Stimulated activated CD4-positive, alpha-beta T cell treated with anti-CD3 and anti-CD28 coated beads, TNF-alpha, amount 100 ng/mL, for 1 hour (primary cell): ENCODE measurements at places on chromosomes 3 and 15.

GRCh38 chr3:15229262-15229661, 23.2 kb downstream of the CAPN7 start:
- DNase-seq: no peak

DNA sequence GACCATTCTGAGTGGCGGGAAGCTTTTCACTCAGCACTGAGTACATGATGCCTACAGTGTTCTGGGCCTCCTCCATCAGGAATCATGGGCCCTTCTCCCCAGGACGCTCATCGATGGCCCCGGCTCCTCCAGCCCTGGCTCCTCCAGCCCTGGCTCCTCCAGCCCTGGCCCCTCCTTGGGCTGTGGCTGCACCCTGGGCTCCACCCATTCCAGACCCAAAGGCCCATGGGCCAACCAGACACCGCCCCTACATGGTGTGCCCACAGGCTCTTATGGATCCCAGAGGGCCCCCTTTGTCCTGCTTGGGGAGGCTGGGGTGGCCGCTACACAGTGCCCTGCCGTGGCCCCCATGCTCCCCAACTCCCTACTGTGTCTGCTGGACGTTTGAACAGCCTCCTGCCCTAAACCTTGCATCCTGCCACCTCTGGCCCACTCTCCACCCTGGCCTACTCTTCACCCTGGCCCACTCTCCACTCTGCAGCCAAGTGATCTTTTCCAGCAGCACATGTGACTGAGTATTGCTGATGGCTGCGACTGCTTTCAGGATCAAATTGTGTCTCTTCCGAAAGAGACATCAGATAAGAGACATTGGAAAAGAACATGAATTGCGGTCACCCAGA, 57.9 kb downstream of the APBA2 start:
- DNase-seq: no peak

- DNase-seq: no peak
These were observed 267.6 kb upstream of the IGF1R start for GRCh38 chr15:98380721-98381120.

GRCh38 chr3:47419083-47420043, 38.5 kb downstream of the PTPN23 start:
- DNase-seq: no peak

DNA sequence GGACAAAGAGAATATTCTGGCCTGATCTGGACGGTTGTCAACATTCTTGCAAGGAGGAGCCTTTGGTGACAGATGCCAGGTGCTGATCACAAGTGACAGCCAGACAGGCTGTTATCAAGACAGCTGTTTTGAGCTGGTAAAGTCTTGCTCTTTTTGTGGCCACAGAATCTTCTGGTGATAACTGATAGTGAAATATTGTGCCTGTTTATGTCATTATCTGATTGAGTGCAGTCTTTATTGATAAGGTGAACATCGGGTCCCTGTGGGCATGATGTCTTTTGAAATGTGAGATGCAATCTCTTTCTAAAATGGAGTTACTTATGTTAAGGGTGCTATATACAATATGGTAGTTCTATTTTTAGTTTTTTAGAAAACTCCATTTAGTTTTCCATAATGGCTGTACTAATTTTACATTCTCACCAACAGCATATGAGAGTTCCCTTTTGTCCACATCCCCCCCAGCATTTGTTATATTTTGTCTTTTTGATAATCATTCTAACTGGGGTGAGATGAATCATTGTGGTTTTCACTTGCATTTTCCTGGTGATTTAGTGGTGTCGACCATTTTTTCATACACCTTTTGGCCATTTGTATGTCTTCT, 10.7 kb downstream of the CEP63 start:
- no peak for DNase-seq

DNA sequence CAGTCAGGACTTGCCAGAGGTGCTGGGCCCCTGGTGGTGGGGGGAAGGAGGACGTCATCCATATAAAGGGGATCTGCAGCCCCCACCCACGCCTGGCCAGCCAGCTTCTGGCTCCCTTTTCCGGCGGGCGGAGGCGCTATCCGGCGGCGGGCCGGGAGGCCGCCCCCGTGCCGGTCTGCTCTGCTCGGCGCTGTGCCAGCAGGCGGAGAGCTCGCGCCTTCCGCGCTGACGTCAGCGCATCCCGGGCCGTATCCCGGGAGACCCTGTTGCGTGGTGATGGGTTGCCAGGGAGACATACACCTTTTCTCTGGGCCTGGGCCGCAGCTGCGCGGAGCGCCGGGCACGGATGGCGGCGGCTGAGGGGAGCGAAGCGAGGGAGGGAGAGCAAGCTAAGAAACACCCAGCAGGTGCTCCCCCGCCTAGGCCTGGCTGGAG, 1.1 kb downstream of the FAM131A start:
- no peak for DNase-seq

DNA sequence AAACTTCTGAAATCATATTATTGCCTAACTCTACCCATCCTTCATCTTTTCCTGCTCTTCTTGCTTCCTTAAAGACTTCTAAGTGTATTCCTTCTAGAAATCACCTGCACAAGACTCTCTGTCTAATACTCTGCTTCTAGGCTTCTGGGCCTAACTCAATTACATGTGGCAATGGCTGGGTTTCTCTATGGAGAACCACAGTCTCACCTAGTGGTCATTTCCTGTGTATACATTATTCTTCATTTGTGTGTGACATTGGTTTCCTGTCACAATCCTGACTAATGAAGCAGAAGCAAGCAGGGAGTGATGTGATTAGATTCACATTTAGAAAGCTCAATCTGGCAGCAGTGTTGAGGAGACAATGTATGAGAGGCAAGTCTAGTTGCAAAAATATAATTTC, 16.9 kb upstream of the CLDN1 start:
- DNase-seq: no peak

GRCh38 chr15:51160484-51160883, 65.8 kb upstream of the TNFAIP8L3 start:
- DNase-seq: no peak

- no peak for DNase-seq
These were observed 114.8 kb downstream of the WDR72 start for GRCh38 chr15:53644660-53645059.

DNA sequence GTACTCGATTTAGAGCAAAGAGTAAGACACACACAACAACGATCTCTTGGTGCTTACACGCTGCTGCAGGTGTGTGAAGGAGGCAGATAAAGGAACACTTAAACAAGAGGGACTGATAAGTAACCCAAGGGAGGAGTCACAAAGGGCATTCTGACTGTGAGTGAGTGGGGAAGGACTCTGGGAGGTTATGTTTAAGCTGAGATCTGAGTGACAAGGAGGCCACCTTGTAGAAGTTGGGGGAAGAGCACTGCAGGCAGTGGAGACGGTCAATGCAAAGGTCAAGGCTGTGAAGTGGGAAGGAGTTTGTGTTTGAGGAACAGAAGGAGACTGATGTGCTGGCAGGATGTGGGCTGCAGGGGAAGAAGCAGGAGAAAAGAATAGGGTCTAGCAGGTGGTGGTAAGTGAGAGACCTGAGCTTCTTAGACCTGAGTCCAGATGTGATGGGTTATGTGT, 63.1 kb downstream of the LPP start:
- DNase-seq: no peak

DNA sequence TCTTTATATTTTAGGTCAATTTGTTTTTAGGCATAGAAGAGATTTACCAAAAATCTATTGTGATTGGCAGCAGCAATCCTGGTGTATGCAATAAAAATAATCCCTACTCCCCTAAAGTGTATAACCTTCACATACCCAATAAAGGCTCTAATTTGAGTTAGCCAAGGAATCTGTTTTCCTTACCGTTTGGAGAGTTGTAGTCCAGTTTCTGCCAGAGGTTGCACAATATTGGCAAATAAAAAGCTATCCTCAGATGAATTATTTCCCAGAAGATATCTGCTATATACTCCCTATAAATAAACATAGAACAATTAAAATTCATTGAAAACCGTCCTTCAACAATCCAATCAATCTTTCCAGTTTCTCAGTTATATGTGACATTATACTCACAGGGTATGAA, 31.1 kb downstream of the ACKR4 start:
- no peak for DNase-seq

DNA sequence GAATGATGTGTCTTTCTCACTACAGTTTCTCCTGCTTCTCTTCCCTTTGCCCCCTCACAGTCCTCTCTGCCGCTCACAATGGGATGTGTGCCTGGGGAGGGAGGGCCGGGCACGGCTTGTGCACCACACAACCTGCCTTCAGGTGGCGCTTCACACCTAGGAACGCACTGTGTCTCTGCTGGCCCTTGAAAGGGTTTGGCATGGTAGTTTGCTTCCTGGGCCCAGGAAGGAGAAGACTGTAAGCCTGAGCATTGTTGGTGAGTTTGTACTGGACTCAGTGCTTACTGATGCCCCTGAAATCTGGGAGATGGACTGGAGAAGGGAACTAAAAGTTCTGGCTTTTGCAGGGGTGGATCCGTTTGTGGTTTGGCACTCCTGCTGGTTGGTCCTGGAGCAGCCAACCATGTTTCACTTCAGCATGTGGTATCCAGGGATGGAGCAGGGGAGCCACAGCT, 9.2 kb downstream of the ALPK3 start:
- no peak for DNase-seq

DNA sequence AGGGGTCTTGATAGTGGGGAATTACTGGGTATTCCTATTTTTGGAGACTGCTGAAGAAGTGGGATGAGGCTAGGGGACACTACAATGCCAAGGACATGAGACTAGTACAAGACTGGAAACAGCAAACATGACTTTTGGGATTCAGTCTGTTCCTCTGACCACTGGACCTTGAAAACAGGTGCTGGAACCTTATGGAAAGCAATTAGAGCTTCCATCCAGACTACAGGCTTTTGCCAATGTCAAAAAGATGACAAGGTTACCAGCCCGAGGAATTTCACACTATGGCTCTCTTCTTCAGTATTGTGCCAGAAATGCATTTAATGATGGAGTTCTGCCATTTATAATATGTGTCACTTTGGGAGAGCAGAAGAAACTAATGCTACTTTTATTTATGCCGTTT, 282.6 kb downstream of the GAP43 start:
- DNase-seq: no peak

DNA sequence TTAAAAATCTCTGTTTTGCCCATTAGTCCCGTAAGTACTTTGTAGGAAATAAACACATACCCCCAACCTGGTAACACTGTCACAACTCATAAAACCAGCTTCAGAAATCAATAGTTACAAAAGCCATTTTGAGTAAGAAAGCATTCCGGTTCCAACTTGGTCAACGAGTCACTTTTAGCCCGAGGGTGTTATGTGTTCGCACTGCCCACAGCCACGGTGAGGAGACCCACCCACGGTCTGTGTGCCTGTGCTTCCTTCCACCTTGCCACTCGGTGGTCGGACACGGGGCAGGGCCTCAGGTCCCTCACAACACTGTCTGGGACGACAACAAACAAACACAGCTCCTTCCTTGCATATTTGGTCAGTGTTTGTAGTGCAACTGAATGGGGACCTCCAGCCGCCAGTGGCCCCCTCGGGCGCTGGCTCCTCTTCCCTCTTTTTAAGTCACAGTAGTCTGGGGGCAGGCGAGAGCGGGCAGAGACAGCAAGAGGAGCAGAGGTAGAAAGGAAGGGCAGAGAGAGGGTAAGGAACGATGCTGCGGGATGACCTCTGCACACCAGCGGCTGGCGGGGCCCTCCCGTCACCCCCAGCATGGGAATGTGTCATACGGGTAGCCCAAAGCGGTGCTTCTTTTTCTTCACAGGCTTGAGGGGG, 5.2 kb upstream of the MUSTN1 start:
- DNase-seq: no peak

- no peak for DNase-seq
These were observed 191.7 kb upstream of the TLE3 start for GRCh38 chr15:70289191-70289955.

- peak; percentile 47 for DNase-seq
These were observed 3.8 kb upstream of the ACAD9 start for GRCh38 chr3:128875556-128876120.

- no peak for DNase-seq
These were observed 16.9 kb downstream of the ITIH3 start for GRCh38 chr3:52811452-52812011.

DNA sequence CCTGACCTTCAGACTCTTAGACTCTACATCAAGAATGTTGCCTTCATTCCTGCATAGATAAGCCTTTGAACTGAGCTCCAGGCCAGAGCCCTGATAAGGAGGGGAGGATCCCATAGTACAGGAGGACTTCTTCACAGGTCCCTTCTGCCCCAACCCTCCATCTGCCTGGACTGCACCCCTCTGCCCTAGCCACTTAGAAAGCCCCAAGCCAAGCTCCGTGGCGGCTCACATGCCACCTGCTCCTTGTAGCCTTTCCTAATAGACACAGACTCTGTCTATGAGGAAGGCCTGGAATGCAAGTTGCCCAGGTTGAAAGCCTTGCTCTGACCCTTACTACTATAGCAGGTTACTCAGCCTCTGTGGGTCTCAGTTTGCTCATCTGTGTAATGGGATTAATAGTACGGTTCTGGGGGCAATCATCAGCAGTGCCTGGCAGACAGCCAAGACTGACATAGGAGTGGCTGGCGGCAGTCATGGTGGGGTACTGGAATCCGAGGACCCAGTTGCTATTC, 11.6 kb downstream of the PCSK6 start:
- no peak for DNase-seq

- DNase-seq: no peak
These were observed 10.5 kb upstream of the SH3GL3 start for GRCh38 chr15:83436513-83437158.

DNA sequence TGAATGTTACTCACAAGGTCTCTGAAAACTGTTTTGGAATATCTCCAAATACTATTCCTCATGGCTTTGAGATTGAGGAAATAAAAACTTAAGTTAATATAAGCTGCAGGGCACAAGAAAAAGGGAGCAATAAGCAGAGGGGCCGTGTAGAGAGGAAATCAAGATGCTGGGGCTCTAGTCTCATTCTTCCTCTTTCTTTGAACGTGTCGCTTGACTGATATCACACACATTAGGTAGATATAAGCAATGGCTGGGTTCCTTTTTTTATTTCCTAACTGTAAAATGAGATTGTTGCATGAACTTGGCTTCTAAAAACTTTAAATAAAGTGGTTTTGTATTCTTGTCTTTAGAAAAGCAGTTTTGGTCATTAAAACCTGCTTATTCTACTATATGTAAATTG, 326.7 kb upstream of the ROPN1 start:
- DNase-seq: no peak

DNA sequence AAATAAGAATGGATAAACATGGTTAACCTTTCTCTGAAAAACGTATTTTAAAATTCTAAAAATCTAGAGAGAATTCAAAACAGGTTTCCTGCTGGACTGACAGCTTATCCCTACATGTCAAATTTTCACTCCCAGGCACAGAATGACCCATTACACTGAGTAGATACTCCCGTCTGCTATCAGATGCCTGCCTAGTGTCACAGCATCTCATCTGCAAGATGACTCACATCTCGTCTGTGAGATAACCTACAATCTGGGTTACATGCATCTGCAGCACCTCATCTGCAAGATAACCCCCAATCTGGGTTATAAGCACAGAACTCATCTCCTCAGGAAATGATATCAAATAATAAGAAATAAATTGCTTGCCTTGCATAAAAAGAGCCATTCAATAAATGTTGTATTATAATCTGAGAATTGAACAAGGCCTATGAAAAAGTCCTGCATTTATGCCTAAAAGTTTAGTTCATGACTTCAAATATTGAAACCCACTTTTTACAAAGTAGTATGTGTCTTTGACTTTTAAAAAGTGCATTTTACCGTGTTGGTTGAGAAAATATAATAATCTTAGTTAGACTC, 188.3 kb upstream of the THBS1 start:
- no peak for DNase-seq
